ENCODE measurements at places on chromosomes 6 and 20. TPM values are rescaled to one million over a fixed set of nuclear protein-coding genes. Genes with fewer than 3 reads are reported as not detected.

The MRPL14 gene
- total RNA-seq, result 33.5 TPM

GRCh38 chr6:80642452-80642851 is 536.0 kb downstream of the BCKDHB start:
- no peak for DNase-seq

The PNLDC1 gene
- 0.19 TPM for total RNA-seq

- DNase-seq, result no peak
Measured at GRCh38 chr6:81382852-81383251, 369.6 kb downstream of the TENT5A start.

Measured in posterior vena cava (tissue), 2 donors.